Renal cortex interstitium (tissue), 15 donors: ENCODE measurements at places on chromosomes 2 and 18.

GRCh38 chr2:135951041-135951583 is 34.3 kb downstream of the DARS1 start:
- no peak for DNase-seq

GRCh38 chr18:75473316-75473715 is 45.8 kb upstream of the SMIM21 start:
- DNase-seq, result no peak

DNA sequence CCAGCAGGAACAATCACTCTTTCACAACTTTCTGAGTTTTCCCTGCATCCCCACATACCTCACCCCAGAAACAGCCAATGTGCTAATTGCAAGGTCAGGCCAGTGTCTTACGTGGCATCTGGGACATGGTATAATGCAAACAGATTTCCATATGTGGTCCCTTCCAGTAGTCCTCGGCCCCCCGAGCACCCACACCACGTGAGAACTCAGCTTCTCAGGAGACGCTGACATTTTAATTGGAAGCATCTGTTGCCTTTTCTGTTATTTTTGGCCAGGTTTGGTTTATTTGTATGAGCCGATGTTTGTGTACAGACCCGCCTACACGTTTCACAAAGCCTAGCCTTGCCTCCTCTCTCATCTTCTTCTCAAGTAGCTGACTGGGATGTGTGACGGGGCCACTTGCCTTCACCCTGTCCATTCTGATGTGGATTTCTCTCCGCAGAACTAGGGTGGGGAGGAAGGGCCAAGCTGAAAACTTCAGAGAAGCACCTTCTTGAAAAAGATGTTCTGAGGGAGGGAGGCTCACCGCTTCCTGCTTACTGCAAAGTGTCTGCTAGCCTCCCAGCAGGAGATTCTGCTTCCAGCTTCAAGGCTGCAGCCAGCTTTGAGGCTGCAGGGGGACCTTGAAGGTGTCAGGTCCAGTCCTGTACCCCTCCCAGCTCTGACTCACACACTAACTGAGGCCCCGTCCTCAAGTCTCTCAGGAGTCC is 109.6 kb upstream of the SLC14A2 start:
- peak; percentile 59 for DNase-seq

- no peak for DNase-seq
These were observed 4.0 kb upstream of the NOP58 start for GRCh38 chr2:202261531-202261930.

DNA sequence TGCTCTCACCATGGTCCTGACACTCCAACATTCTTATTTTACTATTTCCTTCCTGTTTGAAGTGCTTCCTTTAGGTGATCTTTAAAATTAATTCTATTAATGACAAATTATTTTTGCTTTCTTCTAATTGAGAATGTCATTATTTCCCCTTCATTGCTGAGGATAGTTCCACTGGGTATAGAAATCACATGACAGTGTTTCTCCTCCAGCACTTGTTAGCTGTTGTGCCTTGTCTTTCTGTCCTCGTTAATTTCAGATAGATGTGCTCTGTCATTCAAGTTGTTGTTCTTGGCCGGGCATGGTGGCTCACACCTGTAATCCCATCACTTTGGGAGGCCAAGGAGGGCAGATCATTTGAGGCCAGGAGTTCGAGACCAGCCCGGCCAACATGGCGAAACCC is 321.0 kb upstream of the RAB6C start:
- no peak for DNase-seq

- DNase-seq, result no peak
These were observed 26.0 kb downstream of the MAP3K20 start for GRCh38 chr2:173101687-173102086.

GRCh38 chr2:62014102-62014501 is 108.6 kb downstream of the COMMD1 start:
- DNase-seq, result no peak

GRCh38 chr2:152166633-152167032 is 8.9 kb downstream of the STAM2 start:
- DNase-seq, result no peak

DNA sequence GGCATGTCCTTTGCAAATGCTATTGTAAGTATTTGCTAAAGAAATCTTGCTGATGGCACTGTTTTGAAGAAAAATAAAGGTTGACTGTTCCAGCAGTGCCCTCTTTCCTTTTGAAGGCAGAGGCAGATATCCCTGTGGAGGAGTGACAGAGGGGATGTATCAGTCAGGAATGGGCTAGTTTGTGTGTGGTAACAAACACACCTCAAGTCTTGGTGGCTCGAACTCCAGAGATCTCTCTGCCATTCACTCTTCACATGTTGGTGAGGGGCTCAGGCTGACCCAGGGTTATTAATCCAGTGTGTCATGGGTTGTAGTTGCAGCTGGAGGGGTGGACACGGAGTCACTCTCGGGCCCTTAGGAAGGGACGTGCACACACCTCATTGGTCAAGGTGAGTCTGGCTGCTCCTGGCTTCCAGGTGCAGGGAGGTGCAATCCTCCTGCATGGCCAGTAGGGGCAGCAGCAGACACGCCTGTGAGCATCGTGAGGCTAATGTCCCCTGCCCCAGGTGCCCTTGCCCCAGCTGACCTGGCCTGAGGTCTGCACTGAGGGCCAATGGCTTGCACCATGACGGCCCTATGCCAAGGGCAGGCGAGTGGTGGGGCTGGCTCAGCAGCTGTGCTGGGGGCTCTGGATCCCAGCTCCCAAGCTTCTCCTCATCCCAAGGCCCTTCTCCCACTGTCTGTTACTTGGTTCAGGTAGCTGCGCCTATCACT is 146.5 kb downstream of the ASB1 start:
- no peak for DNase-seq

DNA sequence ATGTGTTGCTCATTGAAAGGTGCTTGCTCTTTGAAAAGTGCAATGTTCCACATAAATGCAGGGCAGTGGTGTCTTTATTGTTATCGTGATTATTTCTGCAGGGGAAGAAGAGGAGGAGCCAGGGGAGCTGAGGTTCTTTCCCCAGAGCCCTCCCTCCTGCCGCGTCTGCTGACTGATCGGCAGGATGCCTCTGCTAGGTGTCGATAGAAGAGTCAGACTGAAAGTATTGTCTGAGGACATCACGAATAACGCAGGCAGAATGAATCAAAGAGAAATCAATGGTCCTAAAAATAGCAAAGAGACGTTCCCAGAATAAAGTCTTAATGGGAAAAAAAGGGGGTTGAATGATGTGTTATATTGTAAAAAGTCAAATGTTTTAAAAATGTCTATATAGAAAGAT is 47.4 kb upstream of the SIX3 start:
- no peak for DNase-seq

GRCh38 chr2:216430811-216431530 is 18.7 kb downstream of the SMARCAL1 start:
- no peak for DNase-seq

DNA sequence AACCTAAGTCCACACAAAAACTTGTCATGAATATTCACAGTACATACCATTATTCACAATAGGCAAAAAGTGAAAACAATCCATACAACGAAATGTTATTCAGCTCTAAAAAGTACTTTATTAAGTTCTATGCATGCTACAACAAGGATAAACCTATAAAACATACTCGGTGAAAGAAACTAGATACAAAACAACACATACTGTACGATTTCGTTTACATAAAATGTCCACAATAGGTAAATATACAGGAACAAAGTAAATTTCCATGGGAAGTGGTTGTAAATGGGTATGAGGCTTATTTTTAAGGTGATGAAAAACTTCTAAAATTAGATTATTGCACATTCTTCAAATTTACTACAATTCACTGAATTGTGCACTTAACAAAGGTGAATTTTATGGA is 8.0 kb downstream of the DSC3 start:
- no peak for DNase-seq

DNA sequence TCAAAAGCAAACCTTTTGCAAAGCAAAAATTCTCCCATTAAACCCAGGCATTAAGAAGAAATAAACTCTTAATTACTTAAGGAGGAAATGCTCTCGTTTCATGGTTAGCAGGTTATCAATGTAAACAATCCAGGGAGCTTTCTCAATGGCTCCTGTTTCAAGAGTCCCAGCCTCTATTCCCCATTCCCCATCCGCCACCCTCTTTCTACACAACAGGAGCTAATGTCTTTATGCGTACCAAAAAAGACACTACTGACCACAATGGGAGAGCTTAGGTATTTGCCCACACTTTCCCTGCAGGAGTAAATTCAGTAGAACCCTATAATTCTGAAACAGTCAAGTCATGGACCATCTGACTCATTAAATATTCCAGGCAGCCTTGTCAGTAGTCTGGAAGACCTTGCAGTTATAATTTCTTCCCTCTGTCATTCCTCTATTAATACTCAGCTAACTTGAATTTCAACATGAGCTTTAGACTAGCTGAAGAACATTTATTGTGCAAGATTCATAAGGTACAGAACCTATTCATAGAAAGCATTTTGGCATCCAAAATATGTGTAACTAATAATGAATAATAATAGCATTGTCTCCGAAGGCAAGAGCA is 48.6 kb downstream of the SLC8A1 start:
- DNase-seq, result no peak

DNA sequence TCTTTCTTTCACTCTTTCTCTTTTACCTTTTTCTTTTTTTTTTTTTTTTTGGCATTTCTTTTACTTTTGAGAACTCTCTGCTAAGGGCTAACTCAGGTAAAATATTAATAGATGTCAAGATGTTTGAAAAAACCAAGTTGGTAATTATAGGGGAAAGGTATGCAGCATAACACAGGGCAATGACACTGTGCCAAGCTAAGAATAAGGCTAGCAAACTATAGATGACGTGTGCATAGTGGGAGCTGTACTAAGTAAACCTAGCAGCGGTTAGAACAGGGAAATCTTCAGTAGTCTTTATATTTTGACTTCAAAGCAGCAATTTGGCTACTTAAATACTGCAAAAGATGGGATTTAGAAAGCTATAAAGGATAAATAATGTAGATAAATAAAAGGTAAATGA is 415.4 kb upstream of the RGPD4 start:
- DNase-seq, result no peak

DNA sequence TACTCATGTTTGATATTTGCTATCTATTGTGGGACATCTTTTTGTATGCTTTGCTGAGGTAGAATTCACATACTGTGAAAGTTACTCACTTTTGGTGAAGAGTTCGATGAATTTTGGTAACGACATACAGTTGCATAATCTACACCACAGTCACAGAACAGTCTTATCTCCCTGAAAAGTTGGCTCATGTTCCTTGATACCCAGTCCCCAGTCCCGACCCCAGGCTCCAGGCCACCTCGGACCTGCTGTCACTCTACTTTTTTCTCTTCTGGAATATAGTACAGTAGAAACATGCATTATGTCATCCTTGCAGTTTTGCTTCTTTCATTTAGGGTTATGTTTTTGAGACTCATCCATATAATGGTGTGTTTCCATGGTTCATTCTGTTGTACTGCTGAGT is 191.7 kb downstream of the FAM210A start:
- no peak for DNase-seq

DNA sequence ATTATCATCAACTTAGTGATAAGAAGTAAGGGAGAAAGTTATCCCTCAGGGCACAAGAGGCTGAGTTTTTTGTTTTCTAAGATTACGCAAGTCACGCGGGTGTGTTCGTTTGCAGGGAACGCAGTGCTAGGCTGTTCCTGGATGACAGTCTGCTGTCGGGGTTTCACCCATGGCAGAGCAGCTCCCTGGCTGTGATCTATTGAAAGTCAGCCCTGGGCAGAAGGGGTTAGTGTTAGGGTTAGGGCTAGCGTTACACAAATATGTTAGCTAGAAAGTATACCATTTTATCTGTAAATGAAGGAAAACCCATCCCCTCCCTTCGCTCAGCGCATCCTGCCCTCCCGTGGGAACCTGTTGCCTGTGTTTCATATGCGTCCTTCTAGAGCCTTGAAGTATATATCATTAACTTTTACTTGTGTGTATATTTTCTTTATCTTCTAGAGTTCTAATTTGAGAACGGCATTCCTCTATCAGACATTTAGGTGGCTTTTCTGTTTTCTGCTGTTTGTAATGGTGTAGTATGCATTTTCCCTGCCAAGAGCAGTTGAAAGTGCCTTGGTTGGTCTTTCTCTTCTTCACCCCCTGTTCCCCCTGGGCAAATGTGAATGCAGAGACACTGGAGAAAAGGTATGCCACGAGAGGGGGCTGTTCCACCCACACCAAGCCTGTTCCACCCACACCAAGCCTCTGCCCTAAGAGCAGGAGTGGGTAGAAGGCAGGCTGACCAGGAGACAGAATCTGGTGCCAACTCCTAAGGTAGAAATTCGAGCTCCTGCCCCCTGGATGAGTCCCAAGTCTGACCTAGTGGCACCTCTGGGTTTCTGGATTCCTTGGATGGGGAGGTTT is 47.0 kb downstream of the ARMC9 start:
- no peak for DNase-seq

DNA sequence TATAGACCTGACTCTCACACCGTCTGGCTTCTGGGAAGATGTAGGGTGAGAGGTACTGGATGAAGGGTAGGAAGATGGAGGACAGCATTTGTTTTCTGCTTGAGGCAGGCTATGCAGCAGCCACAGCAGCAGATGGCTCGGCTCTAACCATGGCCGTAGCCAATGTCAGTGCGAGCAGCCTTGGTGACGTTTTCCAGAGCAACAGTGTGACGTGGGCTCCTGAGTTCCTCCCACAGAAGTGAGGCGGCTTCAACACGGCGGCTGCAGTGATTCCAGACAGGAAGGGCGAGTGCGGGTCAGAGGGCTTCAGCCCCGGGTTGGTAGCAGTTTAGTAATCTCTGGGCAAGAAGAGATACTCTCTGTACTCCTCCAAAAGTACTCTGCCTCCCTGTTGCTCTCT is 133.0 kb upstream of the MYT1L start:
- no peak for DNase-seq

DNA sequence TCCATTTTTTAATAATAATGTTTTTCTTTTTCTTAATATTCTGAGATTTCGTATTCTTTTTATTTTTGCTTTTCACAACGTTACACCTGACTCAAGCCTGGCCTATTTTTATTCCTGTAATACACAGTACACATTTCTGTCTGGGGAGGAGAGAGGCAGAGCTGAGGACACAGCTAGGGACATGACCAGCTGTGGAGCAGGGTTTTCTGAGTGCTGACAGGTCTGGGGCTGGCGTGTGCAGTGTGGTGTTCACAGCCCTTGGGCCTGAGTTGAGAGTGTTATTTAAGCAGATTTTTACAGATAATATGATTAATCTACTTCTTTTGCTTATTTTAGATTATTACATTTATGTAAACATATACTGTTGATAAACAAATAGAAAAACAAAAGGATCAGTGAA is 55.9 kb downstream of the ZAP70 start:
- no peak for DNase-seq

GRCh38 chr2:176753752-176754474 is 458.7 kb upstream of the HNRNPA3 start:
- DNase-seq, result no peak

GRCh38 chr2:96537066-96537733 is 648 bp downstream of the ARID5A start:
- no peak for DNase-seq

GRCh38 chr2:155364766-155365165 is 666.3 kb downstream of the KCNJ3 start:
- no peak for DNase-seq

- DNase-seq, result no peak
These were observed 217.0 kb downstream of the OSR1 start for GRCh38 chr2:19141234-19142004.

- no peak for DNase-seq
These were observed 8.9 kb downstream of the ZFP36L2 start for GRCh38 chr2:43217228-43218154.

- DNase-seq, result no peak
These were observed 29.4 kb downstream of the AOX1 start for GRCh38 chr2:200615247-200615646.
